ENCODE measurements at places on chromosomes 7 and 10. TPM values are rescaled to one million over a fixed set of nuclear protein-coding genes. Genes with fewer than 3 reads are reported as not detected.

MLXIPL gene
- total RNA-seq, result 0.14 TPM

ZNF786 gene
- 6.5 TPM for total RNA-seq

FBXO24 gene
- 0.21 TPM for total RNA-seq

C10orf90 gene
- not detected for total RNA-seq

HMX3 gene
- total RNA-seq, result 0.07 TPM

UBE2D4 gene
- total RNA-seq, result 5.6 TPM
